ENCODE measurements at places on chromosomes 5 and 9. TPM values are rescaled to one million over a fixed set of nuclear protein-coding genes. Genes with fewer than 3 reads are reported as not detected.

- no peak for DNase-seq
Observed at GRCh38 chr5:181263633-181264032, 2.7 kb upstream of the TRIM52 start.

Gene IGIP
- 11.1 TPM for polyA plus RNA-seq

GRCh38 chr5:134245692-134246091, 19.8 kb upstream of the PPP2CA start:
- no peak for DNase-seq

DNA sequence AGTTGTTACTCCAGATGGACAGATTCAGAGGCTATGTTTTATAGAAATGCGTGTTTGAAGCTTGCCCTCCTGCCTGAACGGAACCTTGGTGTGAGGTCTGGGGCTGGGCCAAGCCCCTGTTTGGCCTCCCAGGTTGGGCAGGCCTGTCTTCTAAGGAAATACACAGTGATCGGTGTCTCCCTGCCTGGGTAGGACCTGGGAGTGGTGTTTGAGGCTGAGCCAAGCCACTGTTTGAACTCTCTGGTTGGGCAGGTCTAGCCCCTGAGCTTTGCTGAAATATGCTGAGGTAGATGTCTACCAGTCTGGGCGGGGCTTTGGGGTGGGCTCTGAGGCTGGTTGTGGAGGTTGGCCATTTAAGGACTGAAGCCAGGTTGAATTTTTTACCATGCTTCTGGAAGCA, 90.5 kb downstream of the DMXL1 start:
- no peak for DNase-seq

DNA sequence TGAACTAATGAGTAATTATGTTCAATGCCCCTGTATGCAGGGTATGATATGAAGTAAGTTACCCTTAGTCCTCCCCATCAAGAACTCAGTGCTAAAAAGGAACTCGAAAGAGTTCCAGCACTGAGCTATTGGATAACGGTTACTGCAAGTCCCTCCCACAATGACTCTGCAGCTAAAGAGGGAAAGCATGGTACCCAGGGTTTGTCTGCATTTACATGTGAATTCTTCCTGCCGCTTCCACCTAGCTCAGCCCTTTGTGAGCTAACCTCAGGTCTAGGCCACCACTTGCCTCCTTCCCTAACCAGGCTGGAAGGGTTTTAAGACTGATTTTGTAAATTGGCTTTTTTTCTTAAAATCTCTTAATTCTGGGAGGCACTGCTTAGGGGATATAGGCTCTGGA, 376.8 kb downstream of the EBF1 start:
- DNase-seq = no peak

Gene KIF24
- 3.7 TPM for polyA plus RNA-seq

Data from spinal cord (tissue), 10 donors.